Stimulated activated CD8-positive, alpha-beta memory T cell treated with anti-CD3 and anti-CD28 coated beads, Interleukin-15, amount 100 ng/mL, for 48 hours (primary cell): ENCODE measurements at places on chromosomes 16 and 17.

DNA sequence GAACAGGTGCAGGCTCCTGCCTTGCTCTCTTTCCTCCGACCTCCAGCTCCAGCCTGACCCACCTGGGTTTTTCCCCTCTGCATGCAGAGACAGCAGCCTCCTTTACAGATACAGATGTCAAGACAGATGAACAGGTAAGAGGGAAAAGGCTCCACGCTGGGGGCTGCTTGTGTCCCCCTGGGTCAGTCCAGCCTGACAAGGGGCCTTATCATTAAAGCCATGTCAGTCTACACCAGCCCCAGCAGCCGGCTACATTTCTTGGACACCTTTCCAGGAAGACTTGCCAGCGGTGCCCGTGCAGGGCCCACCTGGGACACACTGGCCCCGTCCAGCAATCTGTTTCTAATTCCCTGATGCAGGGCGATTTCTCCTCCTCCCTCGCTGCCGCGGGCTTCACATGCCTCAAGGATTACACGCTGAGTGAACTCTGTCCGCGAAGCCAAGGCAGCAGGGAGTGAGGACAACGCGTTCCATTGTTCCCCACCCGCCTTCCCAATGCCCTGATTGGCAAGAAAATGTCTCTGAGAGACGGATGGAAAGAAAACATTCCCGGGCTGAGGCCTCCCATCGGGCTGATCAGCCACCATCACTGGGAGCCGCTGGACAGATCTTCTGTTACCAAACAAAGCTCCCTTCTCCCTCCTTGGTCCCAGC, 184.7 kb downstream of the C16orf95 start:
- DNase-seq = no peak

DNA sequence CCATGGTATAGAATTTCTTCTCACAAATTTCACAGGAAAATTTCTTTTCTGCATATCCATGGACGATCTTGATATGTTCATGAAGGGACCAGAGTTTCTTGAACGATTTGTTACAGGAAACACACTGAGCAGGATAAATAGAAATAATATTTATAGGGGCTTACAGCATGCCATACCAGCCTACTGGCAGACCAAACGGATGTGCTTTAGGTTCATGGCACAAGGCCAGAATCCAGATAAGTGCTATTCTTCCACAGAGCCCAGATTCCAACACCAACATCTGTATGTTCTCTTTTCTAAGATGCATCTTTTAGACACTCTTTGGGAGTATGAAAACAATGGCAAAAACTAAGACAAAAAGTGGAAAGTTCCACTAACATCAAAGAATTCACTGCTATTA, 49.3 kb downstream of the ZNF652 start:
- no peak for DNase-seq

GRCh38 chr17:83050651-83051395, 28.6 kb upstream of the METRNL start:
- DNase-seq = no peak

DNA sequence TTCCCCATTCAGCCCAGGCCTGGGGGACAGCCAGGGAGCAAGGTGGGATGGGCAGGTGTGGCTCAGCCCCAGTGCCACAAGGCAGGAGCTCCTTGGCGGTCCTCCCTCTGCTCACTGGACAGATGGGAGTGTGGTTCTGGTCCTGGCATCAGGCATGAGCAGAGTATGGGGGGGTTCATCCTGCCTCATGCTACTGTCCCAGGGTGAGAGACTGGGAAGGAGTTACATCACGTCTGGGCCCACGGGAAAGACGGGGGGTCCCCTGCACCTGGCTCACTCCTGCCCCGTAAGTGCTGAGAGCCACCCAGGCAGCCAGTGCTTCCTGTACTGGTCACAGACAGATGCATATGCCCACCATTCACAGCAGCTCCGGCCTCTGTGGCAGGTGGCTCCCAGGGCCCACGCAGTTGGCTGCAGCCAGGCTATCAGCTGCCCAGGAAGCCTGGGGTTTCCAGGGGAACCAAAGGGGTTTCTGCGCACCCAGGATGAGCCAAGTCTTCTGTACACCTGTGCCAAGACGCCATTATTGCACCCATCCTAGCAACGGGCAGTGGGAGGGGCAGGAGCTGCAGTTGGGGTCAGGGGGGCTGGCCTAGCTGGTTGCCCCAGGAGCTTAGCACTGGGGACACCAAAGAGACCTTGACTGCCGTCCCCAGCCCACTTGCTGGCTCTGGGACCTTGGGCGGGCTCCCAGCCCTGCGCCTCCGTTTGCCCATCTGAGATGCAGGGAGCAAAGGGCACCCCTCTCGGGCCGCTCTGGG, 1.9 kb downstream of the BAIAP3 start:
- no peak for DNase-seq

DNA sequence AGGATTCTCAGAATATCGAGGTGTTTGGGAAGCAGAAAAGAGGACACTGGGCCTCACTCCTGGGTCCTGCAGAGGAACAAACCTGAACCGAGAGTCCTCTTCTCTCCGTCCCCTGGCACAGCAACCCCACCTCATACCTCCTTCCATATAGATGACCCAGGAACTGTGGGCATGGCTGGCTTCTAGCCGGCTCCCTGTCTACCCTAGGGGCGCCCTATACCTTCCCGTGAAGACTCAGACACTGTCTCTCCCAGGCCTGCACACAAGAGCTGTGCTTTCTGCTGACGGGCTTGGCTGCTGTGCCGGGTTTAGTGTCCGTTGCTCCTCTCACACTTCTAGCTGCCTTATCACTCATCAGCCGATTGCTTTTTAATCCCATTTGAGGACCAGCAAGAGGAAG, 46.5 kb upstream of the CRISPLD2 start:
- no peak for DNase-seq

DNA sequence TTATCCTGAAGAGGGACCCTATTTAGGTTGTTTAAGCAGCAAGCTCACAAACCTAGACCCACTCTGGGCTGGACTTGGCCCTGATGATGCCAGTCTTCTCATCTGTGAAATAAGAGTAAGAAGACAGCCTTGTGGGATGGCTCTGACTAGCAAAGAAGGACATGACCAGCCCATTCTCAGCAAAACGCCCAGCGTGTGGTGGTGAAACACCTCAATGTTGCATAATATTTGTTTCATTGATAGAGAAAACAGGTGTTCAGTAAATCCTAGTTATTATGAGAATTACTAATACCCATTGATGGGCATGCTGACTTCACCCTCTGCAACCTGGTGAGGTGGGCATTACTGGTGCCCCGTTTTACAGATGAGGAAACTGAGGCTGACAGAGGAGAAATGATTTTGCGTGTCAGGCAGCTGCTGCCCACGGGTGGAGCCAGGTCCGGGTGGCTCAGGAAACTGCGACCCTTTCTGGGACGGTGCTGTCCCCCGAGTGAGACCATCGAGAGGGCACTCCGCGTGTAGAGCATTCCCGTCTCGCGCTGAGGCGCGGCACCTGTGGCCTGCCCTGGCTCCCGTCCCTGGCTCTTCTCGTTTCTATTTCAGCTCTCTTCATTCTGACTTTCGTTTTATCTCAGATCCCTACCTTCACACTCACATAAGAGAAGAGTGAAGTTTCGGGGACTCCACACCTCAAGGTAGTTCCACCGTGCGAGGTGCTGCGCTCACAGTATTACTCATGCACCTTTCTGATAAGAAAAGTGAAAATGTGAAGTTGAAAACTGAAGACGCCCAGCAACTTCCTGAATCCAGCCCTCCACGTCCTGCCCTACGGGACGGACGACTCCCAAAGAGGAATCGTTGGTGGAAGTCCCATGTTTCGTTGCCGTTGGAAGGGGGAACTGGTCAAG, 48.5 kb downstream of the IRF8 start:
- DNase-seq = peak; percentile 39

- DNase-seq = peak; percentile 81
Measured at GRCh38 chr16:87765776-87766484, at the start of gene KLHDC4. Gene KLHDC4 (minus strand): TSS chr16:87765986. CDS start chr16:87765890, 96 bp downstream.

GRCh38 chr16:85987750-85988078, 88.8 kb downstream of the IRF8 start:
- no peak for DNase-seq

- no peak for DNase-seq
Measured at GRCh38 chr17:38969281-38969680, 2.1 kb upstream of the FBXO47 start.

GRCh38 chr16:47028767-47029377, 55.4 kb upstream of the DNAJA2 start:
- no peak for DNase-seq

GRCh38 chr16:51137097-51137496, 14.0 kb downstream of the SALL1 start:
- no peak for DNase-seq

- DNase-seq = no peak
Measured at GRCh38 chr17:77637818-77638575, 320.5 kb upstream of the TNRC6C start.

DNA sequence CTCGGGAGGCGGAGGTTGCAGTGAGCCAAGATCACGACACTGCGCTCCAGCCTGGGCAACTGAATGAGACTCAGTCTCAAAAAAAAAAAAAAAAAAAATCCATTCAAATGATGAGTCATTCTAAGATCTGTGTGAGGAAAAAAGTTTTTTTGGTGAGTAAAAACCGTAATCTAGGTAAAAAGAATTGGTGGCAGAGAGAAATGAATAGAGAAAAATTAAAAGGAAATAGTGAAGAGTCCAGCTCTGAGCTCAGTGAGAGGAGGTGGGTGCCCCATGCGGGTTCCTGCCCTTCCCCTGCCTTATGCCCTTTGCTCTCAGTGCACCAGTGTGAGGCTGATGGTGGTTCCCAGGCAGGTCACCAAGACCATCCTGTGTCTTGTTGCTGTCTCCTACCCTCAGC, 20.9 kb downstream of the GAN start:
- DNase-seq = no peak

- DNase-seq = no peak
Measured at GRCh38 chr16:54204756-54205155, 81.8 kb downstream of the IRX3 start.

GRCh38 chr16:13702614-13703013, 217.3 kb upstream of the ERCC4 start:
- no peak for DNase-seq

- no peak for DNase-seq
Measured at GRCh38 chr17:79892457-79893241, 53.4 kb upstream of the CBX4 start.

DNA sequence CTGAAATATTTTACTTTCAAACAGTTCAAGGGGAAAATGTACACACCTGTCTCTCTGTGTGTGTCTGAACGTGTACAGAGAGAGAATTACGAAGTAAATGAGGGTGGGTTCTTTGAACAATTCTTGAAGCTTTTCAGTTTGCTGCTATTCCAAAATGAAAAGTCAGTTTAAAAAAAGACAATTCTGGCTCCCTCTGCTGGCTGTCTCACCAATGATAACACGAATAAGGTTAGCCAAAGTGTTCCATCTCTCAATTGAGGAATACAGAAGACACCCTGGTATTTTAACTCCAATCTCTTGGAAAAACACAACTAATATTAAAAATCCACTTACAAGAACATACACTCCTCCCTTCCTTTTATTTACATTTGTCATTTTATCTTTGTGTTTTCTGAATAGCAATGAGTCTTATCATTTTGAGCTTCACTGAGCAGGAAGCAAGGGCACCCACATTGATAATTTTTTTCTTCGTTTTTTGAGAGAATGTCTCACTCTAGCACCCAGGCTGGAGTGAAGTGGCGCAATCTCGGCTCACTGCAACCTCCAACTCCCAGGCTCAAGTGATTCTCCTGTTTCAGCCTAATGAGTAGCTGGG, 20.5 kb downstream of the EFTUD2 start:
- no peak for DNase-seq

- DNase-seq = no peak
Measured at GRCh38 chr17:2427910-2428309, 27.1 kb upstream of the MNT start.

DNA sequence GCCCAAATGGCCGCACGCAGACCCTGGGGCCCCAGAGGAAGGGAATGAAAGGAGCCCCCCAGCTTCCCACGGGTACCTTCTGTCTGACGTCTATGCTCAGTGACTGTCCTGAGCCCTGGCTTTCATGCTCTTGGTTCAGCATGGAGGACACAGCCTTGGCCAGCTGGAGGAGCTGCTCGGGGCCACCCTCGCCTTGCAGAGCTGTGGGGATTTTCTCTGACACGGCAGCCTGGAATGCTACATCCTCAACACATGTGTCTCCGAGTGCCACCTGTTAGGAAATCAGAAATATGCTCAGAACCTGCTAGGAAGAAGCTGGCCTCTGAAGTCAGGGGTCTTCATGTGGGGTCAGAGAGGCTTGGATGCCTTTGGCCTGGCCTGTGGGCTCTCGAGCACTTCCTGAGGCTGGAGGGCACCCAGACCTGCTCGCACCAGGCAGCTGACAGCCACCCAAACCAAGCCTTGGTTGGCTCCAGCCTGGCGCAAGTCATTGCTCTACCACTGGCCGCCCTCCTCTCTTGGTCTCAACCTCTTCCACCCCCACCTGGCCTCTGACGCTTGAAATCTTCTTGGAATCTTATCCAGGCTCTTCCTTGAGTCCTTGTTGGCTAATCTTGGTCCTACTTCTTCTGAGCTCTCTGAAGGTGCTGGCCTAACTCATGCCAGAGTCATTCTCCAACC, 63.7 kb upstream of the BCO1 start:
- DNase-seq = no peak

DNA sequence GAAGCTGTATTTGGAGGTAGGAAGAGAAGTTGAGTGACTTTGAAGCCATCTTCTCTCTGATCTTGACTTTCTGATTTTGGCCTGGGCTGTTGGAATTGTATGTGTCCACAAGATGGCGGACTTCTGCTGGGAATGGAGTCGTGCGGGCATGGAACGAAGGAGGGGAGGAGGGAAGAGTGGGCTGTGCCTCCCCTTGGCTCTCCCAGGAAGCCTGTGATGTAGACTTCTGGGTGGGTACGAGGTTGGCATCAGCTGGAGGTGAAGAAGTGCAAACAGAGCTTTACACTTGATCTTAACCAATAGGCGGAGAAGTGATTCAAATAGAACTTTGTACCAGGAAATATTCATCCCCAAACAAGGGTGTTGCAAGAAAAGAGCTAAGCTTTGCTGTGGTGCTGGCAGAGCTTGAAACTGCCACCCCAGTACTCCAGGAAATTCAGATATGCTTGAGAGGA, 7.4 kb upstream of the TMEM220 start:
- DNase-seq = no peak

- peak; percentile 75 for DNase-seq
Measured at GRCh38 chr17:40560592-40561293, 4.5 kb downstream of the CCR7 start.

- DNase-seq = no peak
Measured at GRCh38 chr16:65524997-65525396, 403.1 kb upstream of the CDH11 start.

GRCh38 chr16:25279491-25279890, 21.8 kb upstream of the ZKSCAN2 start:
- no peak for DNase-seq

GRCh38 chr16:68197250-68197649, 38.7 kb downstream of the ESRP2 start:
- no peak for DNase-seq

DNA sequence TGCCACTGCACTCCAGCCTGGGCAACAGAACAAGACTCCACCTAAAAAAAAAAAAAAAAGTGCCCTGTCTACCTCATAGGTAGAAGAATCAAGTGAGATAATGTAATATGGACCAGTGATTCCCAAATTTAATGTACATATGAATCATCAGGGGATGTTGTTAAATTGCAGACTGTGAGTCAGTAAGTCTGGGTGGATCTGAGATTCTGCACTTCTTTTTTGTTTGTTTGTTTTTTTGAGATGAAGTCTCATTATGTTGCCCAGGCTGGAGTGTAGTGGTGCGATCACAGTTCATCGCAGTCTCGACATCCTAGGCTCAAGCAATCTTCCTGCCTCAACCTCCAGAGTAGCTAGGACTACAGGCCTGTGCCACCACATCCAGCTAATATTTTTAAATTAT, 31.6 kb downstream of the HOXB1 start:
- DNase-seq = no peak
